DMS79 treated with DMSO at 0.1 percent for 48 hours (cell line): ENCODE measurements at places on chromosomes 3 and 15.

DNA sequence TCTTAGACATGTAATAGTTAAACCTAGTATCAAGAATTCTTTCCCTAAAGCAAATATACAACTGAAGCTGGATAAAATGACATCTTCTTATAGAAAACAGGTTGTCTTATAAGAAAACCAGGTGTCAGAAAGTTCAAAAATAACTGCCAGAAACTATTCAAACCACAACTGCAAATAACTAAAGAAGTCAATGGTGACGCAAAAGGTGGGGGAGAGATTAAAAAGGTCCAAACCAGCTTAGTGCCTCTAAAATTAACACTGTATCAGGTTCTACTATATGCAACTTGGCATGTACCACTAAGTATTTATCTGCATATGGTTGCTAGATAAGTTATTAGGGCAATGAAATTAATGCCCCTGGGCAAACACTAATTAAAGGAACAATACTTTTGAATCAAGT, 136.8 kb downstream of the TBL1XR1 start:
- no peak for DNase-seq

GRCh38 chr3:98780343-98780742, 17.2 kb downstream of the ST3GAL6 start:
- no peak for DNase-seq

DNA sequence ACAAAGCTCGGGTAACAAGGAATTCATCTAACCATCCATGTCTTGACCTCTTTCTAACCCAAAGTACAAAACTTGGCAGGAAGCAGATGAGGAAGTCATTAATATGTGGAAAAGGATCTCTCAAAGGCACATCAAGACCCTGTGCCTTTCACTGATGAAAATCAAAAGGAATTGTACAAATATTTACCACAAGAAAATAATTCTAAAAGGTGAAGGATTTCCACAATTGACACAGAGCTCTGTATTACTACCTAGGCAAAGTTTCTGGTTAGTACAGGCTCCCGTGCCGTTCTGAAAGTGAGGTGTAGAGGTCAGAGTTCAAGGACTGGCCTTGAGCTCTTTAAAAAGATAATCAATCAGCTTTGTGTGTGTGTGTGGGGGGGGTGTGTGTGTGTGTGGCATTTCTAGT, 239.7 kb upstream of the ICE2 start:
- DNase-seq, result no peak

DNA sequence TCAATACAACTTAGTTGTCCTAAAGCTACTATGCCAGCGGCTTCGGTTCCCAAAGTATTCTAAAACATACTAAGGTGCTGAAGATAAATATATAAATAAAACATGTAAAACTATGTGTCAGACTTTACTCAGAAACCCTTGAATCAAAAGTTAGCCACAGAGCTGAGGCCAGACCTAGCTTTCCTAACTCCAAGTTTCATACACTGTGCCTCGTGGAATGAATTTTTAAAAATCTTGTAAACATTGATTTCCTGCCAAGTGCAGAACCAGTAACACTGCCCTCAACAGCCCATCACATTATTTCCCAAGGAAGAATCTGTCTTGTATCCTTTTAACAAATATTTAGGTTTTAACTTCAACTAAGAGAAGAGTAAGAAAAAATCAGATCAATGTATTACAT, 36.4 kb downstream of the TAMM41 start:
- DNase-seq, result no peak

GRCh38 chr3:49610666-49611280, 56.5 kb downstream of the BSN start:
- DNase-seq, result no peak

- DNase-seq, result no peak
These were observed 15.6 kb downstream of the INSYN1 start for GRCh38 chr15:73737535-73737934.

DNA sequence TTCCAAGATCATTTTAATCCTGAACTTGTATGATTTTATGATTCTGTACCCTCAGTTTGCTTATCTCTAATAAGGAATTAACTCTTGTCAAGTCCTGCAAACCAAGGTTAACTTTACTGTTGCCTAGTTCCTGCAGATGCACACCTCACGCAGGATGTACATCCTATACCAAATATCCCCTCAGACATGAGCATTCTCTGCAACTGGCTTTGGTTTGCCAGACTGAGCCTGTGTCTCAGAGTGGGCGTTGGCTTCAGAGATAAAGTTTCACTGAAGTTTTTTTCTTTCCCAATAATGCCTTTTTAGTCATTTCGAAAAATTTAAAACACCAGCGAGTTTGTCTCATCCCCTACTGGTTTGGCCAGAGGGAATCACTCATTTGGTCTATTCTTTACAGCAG, 173.9 kb downstream of the NR2F2 start:
- DNase-seq, result no peak

GRCh38 chr3:48241796-48242455, 1.0 kb downstream of the ZNF589 start:
- no peak for DNase-seq

GRCh38 chr3:180383332-180384020, 218.5 kb upstream of the TTC14 start:
- DNase-seq, result no peak

DNA sequence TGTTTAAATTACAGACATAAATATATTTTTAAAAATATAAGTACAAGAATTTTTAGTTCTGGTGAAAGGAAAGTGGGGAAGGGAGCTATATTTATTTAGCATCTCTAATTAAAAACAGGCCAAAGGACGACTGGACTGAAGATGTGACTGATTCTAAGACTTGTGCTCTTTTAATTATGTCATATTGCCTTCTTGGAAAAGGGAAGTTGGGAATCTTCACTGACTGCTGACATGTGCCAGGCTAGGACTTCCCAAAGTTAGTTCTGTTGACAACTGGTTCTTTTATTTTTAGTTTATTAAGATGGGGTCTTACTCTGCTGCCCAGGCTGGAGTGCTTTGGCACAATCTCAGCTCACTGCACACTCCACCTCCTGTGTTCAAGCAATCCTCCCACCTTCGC, 13.5 kb downstream of the CNOT10 start:
- no peak for DNase-seq

GRCh38 chr3:190004656-190005055, 116.0 kb downstream of the P3H2 start:
- DNase-seq, result no peak

DNA sequence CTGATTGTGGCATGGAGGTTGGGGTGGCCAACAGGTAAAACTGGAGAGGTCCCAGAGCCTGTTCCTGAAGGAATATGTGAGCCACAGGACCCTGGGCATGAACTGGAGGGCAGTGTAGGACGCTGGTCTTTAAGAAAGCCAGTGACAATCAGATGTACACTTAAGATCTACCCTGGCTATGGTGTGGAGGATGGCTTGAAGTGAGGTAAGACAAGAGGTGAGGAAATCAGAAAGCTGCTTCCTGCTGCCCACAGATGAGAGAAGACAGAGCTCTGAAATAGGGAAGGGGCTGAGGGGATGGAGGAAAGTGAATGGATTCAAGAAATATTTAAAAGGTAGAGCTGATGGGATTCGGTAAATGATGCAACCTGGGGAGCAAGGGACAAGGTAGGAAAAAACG, 22.7 kb upstream of the KLHL6 start:
- no peak for DNase-seq

- no peak for DNase-seq
These were observed 16.1 kb upstream of the DCBLD2 start for GRCh38 chr3:98917608-98918007.

- no peak for DNase-seq
These were observed 23.1 kb upstream of the PDIA3 start for GRCh38 chr15:43723151-43723550.

GRCh38 chr15:87219650-87220615, 1036.6 kb downstream of the NTRK3 start:
- no peak for DNase-seq

DNA sequence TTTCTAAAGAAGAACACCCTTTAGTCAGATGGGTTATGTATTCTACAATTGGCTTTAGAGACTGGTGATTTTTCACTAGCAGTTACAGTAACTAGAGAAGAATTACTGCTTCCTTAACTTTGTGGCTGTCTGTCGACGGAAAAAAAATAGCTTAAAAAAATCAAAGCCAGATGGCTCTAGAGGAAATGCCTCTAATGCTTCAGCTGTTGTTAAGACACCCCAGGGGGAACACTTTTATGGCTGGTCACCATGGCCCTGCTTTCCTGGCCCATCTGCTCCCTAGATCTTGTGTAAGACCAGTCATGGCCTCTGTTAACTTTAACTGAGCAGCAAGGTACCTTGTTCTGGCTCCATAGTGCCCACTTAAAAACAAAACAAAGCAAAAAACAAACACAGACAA, 198.6 kb upstream of the PLSCR5 start:
- no peak for DNase-seq

DNA sequence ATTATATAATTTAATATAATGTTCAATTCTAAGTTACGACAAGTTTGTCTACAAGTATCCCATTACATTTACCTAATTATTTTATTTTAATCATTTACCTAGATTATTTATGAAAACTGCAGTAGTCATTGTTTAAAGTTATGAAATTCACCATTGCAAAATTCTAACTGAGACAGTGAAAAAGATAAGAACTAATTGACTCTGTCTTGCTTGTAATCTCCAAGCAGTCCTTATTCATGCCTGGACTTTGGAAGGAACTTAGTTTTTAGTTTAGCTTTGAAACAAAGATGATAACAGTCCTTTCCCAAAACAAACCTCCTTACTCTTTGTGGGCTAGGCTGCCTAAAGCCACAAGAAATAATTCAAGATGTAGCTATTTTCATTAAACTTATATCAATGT, 165.0 kb downstream of the SUCNR1 start:
- no peak for DNase-seq

DNA sequence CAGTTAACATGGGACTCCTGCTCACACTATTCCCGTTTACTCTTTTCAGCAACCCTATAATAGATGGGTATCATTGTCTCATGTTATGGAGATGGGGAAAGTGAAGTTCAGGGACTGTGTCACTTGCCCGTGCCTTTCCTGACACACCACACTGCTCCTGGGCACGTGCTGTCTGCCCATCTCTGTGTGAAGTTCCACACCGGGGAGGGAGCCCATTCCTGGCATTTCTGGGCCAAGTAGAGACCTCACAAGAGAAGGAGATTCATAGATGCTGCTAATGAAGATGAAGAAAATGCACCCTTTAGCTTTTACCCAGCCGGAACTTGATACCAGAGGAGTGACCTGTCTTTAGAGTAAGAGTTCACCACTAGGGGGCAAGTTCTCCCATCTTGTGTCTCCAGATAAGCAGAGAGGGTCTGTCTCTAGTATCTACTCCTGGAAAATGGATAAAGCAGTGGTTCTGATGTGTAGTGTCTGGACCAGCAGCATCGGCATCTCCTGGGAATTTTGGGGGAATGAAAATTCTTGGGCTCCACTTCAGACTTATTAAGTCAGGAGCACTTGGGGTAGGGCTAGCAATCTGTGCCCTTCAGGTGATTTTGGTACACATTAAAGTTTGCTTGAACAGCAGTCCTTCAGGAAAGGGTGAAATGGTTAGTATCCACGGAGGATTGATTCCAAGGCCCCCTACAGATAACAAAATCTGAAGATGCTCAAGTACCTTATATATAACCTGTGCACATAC, 2.0 kb upstream of the TOPBP1 start:
- peak; percentile 65 for DNase-seq

- no peak for DNase-seq
These were observed 1037.9 kb downstream of the ROBO1 start for GRCh38 chr3:78729946-78730345.

GRCh38 chr3:39148435-39149058, 4.8 kb downstream of the CSRNP1 start:
- no peak for DNase-seq

- DNase-seq, result no peak
These were observed 8.6 kb downstream of the ILDR1 start for GRCh38 chr3:122013448-122013925.

GRCh38 chr3:54531741-54532140, 396.1 kb downstream of the LRTM1 start:
- DNase-seq, result no peak

DNA sequence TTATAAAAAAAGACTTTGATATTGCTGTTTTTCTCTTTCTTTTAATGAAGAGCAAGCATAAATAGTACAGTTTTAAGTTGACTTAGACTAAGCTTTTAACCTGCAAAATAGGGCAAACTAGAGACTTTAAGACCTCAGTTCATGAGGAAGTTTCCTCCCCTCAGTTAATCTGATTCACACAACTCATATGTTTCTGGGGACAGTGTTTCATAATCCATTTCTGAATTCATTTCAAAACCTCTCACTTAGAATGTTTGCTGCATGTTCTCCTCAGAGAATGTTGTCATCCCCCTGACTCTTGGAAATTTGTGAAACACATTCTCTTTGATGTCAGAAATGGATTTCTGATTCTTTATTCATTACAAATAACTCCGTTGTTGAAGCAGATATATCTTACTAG, 79.3 kb upstream of the SKOR1 start:
- no peak for DNase-seq

GRCh38 chr3:27043328-27043955, 325.7 kb downstream of the NEK10 start:
- no peak for DNase-seq

- DNase-seq, result no peak
These were observed 119.4 kb downstream of the LIPC start for GRCh38 chr15:58551084-58551763.

- DNase-seq, result no peak
These were observed 119.9 kb downstream of the MBNL1 start for GRCh38 chr3:152388631-152389030.

- DNase-seq, result peak; percentile 9
These were observed 145.7 kb downstream of the RBMS3 start for GRCh38 chr3:29426302-29427226.

DNA sequence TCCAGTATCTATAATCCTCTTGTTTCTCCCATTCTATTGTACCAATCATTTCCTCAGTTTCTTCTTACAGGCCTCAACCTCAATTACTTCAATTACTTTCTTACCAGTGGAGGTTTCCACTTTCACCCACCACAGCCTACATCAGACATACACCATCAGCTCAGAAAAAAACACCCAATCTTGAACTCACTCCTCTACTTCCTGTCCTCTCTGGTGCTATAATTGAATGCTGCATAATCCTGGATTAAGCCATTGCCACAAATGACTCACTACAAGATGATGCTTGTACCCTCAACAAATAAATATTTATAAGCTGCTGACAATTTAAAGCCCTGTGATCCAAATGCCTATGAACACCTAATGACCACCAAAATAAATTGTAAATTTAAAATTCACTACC, 18.5 kb downstream of the RYK start:
- DNase-seq, result no peak

GRCh38 chr15:73389539-73389938, 20.8 kb upstream of the HCN4 start:
- DNase-seq, result no peak

- no peak for DNase-seq
These were observed 38.3 kb downstream of the KBTBD12 start for GRCh38 chr3:127953091-127954035.

GRCh38 chr3:182989566-182989965, 9.2 kb upstream of the DCUN1D1 start:
- DNase-seq, result peak; percentile 74

DNA sequence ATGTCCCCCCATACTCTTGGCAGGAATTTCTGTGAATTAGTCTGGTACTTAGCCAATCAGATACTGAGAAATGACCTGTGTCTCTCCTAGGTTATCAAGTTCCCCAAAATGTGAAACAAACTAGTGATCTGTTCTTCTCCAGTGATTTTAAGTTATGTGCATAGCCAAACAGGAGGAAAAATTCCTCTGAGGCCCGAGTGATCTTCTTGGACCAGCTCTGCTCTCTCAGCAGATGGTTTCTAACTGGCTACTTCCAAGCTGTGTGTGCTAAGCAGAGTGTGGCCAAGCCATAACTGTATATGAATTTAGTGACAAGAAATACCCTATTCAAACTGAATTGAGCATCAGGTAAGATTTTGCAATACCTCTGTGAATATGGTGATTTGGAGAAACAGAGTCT, 89.5 kb downstream of the GREM1 start:
- no peak for DNase-seq

GRCh38 chr3:31971607-31972006, 9.5 kb downstream of the OSBPL10 start:
- DNase-seq, result no peak
